ENCODE measurements at places on chromosomes 6 and 20.

GRCh38 chr20:57156011-57156729, 110.3 kb downstream of the BMP7 start:
- no peak for DNase-seq

DNA sequence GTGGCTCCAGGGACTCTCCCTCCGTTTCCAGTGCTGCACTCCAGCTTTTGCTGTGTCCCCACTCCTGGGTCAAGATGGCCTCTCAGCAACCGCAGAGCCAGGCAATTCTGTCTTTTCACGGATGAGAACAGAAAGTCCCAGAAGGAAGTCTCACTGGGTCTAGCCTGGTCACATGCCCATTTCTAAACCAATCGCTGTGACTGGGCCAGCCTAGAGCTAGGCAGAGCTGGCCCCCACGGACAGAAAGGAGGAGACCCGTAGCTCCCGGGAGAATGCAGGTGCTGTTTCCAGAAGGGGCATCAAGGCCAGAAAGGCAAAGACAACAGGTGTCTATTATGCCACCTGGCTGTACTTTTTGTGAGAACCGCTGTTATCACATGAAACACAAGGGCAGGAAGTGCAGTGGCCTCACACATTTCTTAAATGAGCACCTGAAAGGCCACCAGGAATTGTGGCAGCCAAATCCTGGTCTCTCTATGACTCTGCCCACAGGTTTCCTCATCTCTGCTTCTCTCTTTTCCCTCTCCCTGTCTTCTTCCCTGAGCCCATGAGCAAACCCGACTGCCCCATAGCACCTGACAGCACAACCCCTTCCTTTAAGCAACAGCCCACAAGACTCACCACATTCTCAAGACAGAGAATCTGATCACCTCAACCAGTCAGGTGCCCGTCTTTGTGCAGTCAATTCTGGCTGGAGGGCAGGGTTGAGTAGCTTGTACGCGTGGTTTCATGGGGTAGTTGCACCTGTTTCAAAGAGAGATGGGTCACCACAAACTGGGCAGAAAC, 37.1 kb upstream of the B4GALT5 start:
- DNase-seq: no peak

- no peak for DNase-seq
Observed at GRCh38 chr20:44117296-44118184, 69.4 kb downstream of the JPH2 start.

DNA sequence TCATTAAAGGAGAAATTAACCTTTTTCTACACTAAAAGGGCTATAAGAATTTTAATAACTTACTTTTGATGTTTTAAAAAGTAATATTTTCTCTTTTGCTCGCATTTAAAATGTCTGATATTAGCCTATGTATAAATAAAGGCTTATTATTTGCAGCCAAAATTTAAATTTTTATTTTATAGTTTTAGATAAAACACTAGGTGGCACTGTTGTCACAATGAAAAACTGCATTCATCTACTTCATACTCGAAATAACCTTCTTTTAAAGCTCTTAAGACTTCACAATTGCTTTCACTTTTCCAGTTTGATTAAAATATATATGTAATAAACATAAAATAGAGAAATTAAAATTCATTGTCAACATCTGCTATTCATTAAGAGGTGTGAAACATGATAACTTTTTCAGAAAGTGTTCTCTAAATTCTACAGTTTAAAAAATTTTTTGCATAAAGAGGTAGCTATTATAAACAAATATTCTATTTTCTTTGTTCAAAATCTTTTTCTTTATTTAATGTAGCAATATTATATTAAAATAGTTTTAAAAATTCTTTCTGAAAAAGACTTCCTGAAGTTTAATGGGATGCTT, 78.8 kb upstream of the DEFB112 start:
- DNase-seq: no peak

DNA sequence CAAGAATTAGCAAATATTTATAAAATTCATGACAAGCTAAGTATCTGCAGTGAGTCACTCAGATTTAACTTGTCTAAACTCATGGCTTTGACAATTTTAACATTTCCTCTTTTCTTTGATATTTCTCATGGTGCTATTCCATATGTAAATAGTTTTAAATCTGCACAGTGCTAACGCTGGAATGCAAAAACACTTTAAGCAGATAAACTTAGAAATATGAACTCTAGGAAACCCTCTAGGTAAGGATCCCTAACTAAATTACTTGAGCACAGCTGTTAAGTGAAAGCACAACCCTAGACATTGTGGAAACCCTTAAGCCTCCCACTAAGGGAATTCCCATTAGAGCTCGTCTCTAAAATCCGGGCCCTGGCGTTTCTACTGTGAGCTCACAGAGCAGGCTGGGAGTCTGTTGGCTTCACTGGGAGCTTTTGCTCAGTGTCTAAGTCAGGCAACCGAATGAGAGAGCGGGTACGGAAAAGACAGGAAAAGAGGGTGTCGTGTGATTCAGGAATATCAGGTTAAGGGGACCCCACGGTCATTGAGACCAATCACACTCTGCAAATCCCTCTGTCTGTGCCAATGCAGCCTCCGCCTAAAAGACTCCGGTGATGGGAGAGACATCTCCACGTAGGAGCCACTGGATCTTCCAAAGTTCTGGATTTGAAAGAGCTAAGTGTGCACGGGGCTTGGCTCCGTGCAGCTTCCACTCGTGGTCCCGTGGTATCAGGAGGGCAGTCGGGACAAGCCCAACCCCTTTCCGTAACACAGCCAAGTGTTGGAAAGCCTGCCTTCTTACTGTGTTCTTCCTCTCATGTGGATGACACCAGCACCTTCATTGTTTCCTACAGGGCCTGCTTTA, 112.3 kb upstream of the RPS6KA2 start:
- DNase-seq: no peak

DNA sequence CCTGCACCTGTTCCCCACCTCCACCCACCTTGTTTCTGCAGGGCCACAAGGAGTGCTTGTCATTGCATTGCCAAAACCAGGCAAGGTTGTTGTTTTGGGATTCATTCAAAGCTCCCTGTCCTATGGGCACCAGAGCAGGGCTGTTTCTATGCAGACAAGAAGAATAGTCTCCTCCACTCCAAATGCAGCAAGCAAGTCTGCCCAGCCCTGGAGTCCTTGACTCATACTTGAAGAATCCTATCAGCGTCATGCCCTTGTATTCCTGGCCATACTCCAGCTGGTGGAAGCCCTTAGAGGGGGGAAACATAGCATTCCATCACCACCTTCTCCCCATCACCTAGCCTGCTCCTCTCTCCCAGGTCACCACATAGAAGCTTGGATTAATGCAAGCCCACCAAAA, 145.3 kb upstream of the ECI2 start:
- DNase-seq: no peak

GRCh38 chr20:45779011-45779915, 12.4 kb downstream of the WFDC3 start:
- DNase-seq: no peak

GRCh38 chr6:92181347-92181746, 1238.0 kb downstream of the EPHA7 start:
- DNase-seq: no peak

- no peak for DNase-seq
Observed at GRCh38 chr20:19427480-19427879, 215.0 kb downstream of the SLC24A3 start.

DNA sequence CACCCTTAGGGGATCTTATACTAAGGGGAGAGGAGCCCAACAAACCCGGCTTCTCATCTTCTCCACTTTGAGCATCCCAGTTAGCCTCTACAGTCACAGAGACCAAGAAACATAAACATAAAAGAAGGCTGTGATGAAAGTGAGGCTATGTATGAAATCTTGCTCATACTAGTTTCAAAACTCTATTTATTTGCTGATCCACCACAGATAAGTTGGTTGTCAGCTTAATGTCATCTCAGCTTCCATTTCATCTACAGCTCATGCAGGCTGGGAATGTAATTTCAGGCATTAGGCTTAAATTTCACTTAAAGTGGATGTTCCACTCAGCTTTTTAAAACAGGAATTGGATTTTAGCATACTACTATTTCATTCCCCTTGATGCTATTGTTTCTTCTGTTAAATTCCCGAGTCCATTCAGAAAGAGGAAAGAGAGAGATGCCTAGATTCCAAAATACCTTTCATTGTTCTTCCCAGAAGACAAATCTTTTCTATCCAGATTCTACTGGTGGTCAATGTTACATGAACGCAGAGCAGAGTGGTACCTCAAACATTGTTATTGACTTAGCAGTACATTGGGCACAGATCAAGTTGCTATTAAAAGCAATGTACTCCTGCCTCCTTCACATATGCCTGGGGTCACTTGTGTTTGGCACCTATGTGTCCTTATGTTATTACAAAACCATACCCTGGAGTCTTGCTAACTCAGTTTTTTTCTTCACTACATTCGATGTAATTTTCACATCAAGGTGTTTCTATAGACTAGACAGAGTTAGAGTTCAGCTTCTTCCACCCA, 149.0 kb downstream of the HACE1 start:
- DNase-seq: no peak

DNA sequence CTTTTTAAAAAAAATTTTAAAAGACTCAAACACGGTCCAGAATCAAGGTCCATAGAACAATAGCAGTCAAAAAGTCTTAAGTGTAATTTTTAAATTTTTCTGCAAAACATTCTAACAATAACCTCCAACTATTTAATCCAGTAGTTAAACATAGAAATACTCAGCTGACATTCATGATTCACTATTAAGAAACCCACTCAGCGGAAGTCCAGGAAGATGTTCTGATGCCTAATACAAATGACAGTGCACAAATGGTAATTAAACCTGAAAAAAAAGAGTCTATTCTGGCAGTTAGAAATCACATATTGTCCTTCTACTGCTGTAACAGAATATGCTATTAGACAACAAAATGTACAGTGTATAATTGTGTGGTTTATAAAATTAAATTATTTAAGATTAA, 128.2 kb upstream of the BMP5 start:
- no peak for DNase-seq

GRCh38 chr20:63027922-63028389, 21.2 kb upstream of the BHLHE23 start:
- no peak for DNase-seq

- no peak for DNase-seq
Observed at GRCh38 chr6:33088258-33088930, 12.6 kb downstream of the HLA-DPB1 start.

GRCh38 chr6:111780393-111780792, 92.9 kb downstream of the FYN start:
- no peak for DNase-seq

DNA sequence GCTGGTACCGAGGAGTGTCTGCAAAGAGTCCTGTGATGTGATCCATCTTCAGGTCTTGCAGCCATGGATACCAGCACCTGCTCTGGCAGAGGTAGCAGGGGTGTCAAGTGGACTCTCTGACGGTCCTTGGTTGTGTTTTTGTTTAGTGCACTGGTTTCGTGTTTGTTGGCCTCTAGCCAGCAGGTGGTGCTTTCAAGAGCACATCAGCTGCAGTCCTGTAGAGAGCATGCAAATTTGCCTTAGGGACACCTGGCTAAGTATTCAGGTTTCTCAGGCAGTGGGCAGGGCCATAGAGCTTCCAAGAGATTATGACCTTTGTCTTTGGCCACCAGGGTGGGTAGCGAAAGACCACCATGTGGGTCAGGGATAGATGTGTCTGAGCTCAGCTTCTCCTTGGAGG, 14.5 kb upstream of the RGS17 start:
- DNase-seq: no peak

- DNase-seq: no peak
Observed at GRCh38 chr6:27957516-27957915, 475 bp downstream of the OR2B6 start.

- DNase-seq: no peak
Observed at GRCh38 chr6:84696166-84696565, 68.2 kb downstream of the TBX18 start.

DNA sequence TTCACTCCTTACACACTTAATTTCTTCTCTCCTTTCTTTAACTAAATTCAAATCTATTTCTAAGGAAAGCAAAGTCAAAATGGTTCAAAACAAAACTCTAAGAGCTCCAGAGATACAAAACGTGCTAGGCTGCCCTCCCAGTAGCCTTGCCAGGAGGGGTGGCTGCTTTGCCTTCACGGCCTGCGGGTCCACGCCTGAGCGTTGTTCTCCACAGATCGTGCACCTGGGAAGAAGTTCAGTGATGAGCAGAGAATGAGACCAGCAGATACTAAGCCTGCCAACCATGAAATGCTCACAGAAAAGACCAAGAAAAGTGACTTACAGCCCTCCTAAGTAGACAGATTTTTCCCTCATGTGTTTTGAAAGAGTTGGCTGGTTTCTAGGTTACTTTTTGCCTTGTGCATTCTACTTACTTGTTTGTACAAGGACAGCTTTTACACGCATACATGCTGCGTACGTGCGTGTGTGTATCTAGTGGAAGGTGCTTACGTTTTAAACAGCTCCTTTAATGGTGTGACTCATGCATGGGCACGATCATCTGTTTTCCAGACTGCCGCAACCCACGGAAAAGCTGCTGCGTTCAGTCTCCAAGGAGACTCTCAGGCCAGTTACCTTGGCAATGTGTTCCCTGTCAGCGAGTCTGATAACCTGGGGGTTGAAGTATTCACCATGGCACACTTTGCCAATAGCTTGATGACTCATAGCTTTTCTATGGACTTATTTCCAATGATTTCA, 32.4 kb upstream of the PBOV1 start:
- DNase-seq: no peak

DNA sequence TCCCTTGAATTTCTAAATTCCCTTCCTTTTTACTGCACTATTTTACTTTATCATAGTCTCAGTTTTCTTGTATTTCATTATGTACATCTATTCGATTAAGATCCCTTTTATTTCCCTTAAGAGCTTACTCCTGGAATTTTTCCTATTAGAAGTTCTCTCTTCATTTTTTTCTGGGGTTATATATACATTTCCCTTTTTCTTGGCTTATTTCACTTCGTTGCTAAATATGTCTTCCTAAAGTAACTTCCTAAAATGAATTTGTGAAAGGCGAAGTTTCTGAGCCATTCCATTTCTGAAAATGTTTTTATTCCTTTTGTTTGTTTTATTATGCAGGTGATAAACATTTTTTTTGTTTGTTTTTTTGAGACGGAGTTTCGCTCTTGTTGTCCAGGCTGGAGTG, 5.9 kb upstream of the CD109 start:
- DNase-seq: no peak

DNA sequence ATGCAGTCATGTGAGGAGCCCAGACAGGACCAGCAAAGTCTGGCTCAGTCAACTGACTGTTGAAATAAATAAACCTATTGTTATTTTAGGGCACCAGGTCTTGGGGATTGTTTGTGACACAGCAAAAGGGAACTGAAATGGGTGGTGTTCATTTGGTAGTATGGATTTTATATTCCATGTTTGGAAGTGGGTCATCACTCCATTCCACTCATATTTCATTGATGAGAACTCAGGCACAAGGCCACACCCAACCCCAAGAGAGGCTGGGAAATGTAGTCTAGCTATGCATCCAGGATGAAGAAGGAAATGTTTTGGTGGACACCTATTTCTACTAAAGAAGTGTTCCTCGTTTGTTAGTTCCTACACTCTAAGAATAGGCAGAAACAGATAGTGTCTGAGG, 64.9 kb upstream of the BTBD3 start:
- no peak for DNase-seq

All from stimulated activated CD4-positive, alpha-beta T cell treated with anti-CD3 and anti-CD28 coated beads, Interleukin-2, amount 100 ng/mL, for 48 hours (primary cell).